NCI-H1436 (cell line): ENCODE measurements at places on chromosomes 11 and 22.

DNA sequence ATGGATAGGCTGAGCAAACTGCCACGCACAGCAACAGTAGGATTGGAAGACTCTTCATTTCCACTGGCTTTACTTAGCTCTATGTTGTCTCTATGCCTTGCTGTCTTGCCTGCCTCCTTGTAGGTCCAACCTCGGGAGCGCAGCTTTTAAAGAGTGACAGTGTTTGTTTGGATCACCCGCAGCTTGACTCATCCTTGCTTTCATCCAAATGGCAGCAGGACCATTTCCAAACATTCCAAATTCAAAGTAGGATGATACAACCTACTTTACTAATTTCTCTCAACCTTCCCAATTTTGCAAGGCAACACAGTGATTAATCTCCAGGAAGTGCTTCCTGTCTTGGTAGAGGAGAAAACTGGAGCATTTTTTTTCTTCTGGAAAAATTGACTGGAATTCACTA lies at the start of gene MMP3:
TSS of gene MMP3 (minus strand) at position 121 of the 400 bp plus-strand sequence. CDS start at position 58, 63 bp downstream.
- DNase-seq: no peak

GRCh38 chr11:113242767-113243397 lies 71.5 kb upstream of the TTC12 start:
- no peak for DNase-seq

- no peak for DNase-seq
Observed at GRCh38 chr11:120828847-120829246, 195.1 kb upstream of the TBCEL start.

DNA sequence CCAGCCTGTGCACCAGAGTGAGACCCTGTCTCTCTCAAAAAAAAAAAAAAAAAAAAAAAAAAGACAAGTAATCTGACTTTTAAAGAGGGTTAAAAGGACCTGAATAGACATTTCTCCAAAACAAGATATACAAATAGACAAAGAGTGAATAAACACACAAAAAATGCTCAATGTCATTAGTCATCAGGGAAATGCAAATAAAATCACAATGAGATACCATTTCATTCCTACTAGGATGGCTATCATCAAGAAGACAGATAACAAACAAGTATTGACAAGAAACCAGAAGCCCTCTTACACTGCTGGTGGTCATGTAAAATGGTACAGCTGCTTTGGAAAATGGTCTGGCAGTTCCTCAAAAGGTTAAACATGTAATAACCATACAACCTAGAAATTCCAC lies 4.1 kb downstream of the RIC3 start:
- DNase-seq: no peak

GRCh38 chr11:59187035-59187434 lies 15.1 kb downstream of the DTX4 start:
- no peak for DNase-seq

- DNase-seq: no peak
Observed at GRCh38 chr11:102807921-102808320, 10.0 kb upstream of the MMP1 start.

DNA sequence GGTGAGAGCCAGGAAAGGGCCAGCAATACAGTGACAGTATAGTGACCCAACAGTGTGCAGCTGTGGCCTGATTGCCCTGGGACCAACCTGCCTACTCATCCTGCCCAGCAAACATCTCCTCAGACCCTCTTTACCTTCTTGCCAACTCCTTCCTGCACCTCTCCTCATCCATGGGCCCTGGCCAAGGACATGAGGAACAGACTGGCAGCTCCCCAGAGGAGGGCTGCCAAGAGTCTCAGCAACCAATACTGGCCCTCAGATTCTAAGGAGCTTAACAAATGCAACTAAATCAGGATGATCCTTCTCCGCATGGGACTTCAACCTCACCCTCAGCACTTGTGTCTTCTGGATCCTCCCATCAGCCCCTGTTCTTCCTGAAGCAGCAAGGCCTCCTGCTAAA lies 77.0 kb downstream of the RPL27A start:
- no peak for DNase-seq
